ENCODE measurements at places on chromosomes 6 and 20.

- DNase-seq, result no peak
Observed at GRCh38 chr6:15284743-15285142, 38.9 kb downstream of the JARID2 start.

DNA sequence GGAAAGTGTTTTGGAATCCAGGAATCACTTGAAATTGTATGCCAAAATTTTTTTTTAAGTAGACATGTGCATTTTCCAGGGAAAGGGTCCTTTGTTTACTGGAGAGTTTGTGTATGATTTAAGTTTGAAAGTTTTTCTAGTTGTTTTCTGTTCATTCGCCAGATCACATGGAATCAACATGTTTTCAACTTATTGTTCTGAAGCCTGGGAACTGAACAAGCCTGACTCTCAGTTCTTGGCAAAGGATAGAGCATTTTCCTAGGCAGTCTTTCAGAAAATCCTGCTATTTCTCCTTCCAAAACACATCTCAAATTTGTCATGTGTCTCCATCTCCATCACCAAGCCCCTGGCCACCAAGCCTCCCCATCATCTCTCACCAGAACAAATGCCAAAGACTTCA, 374.8 kb downstream of the MAFB start:
- DNase-seq, result no peak

DNA sequence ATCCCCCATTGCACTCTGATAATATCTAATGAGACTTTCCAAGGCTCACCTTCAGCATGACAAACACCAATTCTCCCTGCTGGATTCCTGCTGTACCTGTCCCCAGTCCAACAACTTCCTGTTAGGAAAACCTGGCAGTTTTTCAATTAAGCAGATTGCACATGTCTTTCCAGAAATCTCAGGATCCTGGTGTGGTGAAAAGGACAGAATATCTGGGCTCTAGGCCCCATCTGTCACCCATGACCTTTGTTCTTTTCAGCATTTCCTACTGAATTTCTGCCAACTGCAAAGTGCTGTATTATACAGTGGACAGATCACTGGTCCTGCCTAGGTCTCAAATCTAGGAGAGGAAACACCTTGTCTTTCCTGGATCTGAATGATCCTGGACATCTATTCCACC, 27.7 kb upstream of the DTNBP1 start:
- no peak for DNase-seq

- no peak for DNase-seq
Observed at GRCh38 chr6:125001684-125002405, 39.6 kb downstream of the RNF217 start.

DNA sequence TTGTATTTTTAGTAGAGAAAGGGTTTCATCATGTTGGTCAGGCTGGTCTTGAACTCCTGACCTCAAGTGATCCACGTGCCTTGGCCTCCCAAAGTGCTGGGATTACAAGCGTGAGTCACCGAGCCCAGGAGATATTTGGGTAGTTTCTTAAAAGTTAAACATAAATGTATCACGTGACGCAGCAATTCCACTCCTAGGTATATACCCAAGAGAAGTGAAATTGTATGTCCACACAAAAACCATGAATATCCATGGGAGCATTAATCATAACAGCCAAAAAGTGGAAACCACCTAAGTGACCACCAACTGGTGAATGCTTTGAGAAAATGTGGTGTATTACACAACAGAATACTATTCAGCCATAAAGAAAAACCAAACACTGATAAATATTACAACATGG, 164.8 kb downstream of the MRPL14 start:
- no peak for DNase-seq

GRCh38 chr6:145865595-145865994, 51.0 kb upstream of the FBXO30 start:
- no peak for DNase-seq

DNA sequence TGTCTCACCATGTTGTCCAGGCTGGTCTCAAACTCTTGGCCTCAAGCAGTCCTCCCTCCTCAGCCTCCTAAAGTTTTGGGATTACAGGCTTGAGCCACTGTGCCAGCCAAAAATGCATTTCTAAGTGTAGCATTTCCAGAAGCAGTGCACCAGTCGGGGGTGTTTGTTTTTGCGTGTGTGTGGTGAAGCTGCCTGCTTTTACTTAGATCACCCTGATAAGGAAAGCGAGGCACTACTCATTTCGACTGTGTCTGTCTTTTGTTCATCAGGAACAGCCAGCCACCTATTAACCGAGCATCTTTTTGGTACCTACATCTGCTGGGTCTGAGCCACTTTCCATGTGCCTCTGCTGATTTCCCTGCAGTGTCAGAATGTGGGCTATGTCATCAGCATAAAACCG, 18.7 kb downstream of the SIRT5 start:
- DNase-seq, result no peak

DNA sequence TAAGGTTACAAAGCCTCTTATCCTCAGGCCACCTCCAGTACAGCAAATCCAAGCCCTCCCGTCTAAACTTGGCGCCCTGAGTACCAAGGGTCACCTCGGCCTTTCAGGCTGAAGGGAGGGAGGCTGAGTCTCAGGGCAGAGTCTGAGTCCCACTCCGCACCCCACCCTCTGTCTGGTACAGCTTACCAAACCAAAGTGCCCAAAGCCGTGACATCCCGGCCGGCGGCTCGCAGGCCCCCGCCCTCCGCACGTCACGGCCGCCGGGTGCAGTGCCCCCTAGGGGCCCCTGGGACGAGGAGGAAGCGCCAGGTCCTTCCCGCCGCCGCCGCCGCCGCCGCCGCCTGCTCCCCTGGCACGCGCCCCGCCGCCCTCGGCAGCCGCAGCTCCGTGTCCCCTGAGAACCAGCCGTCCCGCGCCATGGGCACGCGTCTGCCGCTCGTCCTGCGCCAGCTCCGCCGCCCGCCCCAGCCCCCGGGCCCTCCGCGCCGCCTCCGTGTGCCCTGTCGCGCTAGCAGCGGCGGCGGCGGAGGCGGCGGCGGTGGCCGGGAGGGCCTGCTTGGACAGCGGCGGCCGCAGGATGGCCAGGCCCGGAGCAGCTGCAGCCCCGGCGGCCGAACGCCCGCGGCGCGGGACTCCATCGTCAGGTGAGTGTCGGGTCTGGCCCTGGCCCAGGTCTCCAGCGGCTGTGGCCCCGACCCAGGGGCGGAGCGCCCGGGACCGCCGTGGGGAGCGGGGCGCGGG, at the start of gene MTHFD1L:
Gene MTHFD1L (plus strand): TSS at position 297 of the 741 bp plus-strand sequence. CDS start 121 bp downstream, at position 418.
- DNase-seq, result peak; percentile 77

GRCh38 chr20:63087872-63088680, 81.3 kb upstream of the BHLHE23 start:
- peak; percentile 84 for DNase-seq

- peak; percentile 97 for DNase-seq
Observed at GRCh38 chr6:164911873-164912580, 397.4 kb downstream of the C6orf118 start.

DNA sequence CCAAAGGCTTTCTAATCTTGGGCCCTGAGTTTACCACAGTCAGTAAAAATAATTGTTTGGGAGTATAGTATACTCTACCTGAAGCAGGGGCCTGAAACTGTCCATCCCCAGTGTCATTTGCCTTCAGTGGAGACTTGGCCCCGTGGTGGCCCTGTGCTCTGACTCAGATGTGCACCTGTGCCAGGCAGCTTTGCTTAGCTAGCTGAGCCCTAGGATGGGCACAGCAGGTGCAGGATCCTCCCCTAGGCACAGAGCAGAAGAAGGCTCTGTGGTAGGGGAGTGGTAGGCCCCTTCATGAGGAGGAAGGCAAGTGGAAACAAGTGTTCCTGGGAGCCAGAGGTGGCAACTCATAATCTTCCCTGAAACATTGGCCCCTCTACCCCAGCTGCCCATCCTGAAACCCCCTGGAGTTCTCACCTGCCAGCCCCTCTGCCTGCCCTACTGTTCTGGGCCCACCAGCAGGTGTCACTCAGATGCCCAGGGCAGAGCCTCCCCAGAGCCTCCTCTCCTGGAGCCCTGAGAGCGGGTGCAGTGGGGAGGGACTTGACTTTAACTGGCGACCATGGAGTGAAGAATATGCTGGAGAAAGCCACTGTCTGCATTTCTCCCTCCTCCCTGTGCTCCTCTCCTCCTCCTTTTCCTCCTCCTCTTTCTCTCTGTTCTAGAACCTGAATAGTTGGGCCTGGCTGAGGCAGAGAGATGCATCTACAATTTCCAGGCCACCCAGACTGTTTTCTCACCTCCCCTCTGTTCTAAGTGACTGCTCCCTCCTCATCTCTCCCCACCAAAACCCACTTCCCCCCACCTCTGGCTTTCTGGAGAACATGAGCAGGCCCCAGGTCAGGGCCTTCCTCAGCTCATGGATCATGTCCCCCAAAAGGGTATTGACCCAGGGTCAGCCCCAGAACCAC, 2.9 kb downstream of the CPNE5 start:
- DNase-seq, result no peak

DNA sequence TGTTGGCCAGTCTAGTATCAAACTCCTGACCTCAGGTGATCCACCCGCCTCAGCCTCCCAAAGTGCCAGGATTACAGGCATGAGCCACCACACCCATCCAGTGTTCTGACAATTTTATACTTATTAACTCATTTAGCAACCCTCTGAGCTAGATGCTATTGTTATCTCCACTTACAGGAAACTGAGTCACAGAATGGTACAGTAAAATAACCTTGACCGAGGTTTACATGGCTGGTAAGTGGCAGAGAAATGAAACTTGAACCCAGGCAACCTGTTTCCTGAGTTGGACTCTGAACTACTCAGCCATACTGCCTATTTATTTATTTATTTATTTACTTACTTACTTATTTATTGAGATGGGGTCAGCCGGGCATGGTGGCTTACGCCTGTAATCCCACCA, 6.6 kb upstream of the SIGLEC1 start:
- no peak for DNase-seq

- no peak for DNase-seq
Observed at GRCh38 chr6:163191704-163192537, 222.6 kb upstream of the QKI start.

DNA sequence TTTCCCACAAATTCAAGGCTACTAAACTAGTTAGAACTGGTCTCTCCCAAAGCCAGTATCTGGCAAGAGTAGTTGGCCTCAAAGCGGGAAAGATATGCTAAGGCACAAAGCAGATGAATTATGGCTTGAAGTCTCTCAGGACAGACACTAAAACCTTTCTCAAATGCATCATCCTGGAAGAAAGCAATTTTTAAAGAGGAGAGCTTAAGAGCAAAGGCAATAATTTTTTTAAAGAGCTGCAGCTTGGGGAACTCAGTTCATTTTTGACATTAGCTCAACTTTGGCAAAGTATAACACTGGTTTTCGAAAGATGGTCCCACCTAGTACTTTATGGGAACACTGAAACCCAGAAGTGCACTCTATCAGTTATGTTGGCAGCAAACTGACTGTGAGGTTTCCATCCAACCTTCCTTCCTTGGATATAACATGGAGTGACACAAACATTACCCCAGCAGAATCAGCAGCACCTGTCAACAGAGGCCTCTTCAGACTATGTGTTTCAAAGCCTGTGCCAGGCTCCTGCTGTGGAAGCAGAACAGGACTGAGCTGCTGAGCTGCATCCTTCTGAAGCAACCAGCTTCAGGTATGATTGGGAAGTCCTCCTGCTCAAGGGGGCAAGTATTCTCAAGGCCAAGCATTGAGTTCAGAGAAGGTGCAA, 852.3 kb upstream of the HS3ST5 start:
- no peak for DNase-seq

GRCh38 chr20:24385547-24385946, 83.9 kb upstream of the SYNDIG1 start:
- no peak for DNase-seq

DNA sequence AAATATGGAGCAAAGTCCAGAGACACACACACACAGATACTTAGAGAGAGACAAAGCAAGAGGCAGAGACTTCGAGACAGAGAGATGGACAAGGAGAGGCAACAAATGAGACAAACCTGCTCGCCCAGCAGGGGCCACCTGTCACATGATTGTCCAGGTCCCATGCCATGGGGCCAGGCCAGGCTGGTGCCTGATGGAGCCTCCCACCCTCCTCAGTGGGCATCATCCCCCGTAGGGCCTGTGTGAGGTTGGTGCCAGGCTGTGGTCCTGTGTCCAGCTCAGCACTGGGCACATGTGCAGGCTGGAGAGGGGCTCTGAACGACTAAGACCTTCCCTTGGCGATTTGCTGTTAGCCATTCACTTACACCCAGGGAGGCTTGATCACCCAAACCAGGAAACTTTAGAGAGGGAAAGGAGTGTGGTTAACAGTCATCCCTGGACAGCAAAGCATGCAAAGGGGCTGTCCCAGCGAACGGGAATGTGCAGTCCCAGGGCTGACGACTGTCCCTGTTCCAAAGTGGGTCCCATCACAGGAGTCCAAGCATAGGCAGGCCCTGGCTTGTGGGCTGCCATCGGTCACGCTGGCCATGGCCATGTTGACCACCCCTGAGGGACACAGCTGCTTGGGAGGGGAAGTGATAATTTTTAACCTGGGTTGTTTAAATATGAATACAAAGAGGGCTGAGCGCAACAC, 38.4 kb upstream of the PHACTR3 start:
- DNase-seq, result no peak

- no peak for DNase-seq
Observed at GRCh38 chr20:19996917-19997316, 20.2 kb upstream of the NAA20 start.

GRCh38 chr20:57380081-57380750, 11.0 kb upstream of the RBM38 start:
- DNase-seq, result no peak

GRCh38 chr6:144928847-144929246, 643.7 kb downstream of the UTRN start:
- DNase-seq, result no peak

DNA sequence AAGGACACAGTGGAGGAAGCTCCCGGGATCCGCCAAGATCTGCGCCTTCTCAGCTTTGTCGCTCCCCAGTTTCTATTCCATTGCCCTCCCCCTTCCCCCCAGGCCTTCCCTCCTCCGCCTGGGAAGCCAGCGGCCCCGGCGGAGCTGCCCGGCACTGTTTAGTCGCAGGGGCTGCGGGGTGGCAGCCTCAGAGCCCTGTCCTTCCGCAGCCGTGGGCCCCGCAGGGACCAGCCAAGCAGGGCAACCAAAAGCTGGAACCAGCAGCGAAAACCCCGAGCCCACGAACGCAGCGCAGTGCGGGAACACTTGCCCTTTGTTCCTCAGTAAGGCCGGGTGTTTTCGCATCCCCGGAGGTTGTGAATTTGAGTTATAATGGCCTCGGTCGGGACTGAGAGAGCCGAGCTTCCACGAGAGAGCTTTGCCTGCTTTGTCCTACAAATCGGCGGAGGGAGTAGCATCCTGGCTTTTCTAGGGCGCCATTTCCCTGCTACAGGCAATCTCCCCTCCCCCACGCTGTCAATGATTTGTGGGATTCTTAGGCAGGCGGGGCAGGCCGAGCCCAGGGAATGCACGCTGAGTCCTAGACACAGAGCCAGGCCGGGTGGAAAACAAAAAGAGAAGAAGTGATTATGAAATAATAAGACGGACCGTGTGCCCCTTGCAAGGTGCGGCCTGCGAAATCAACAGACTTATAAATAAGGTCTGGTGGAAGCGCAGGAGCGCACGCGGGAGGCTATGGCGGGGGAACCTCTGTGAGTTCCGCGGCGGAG, 4.0 kb upstream of the TUBB2B start:
- DNase-seq, result peak; percentile 94

- no peak for DNase-seq
Observed at GRCh38 chr20:53943522-53944291, 126.7 kb downstream of the BCAS1 start.

DNA sequence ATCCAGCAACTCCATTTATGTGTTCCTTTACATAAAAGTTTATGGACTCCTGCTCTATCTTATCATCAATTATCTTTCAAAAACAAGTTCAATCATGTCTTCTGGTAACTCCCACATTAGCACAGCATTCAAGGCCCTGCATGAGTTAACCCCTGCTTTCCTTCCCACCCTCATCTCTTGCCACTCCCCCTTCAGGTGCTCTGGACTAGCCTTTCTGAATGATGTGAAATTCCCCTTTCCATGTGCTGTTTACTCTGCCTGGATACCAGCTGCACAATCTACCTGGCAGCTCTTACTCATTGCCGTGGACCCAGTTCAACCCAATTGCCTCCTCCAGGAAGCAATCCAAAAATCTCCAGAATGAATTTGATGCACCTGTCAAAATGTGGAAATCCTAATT, 11.9 kb downstream of the ADGRF4 start:
- DNase-seq, result no peak

Data from NCI-H1105 (cell line).